ENCODE measurements at places on chromosomes 7 and 10. TPM values are rescaled to one million over a fixed set of nuclear protein-coding genes. Genes with fewer than 3 reads are reported as not detected.

SLC26A5 gene
- polyA plus RNA-seq, result 0.09 TPM

ADRA2A gene
- 2.7 TPM for polyA plus RNA-seq

PLEKHA8 gene
- polyA plus RNA-seq, result 16.8 TPM

CABCOCO1 gene
- polyA plus RNA-seq, result 1.9 TPM

- no peak for DNase-seq
These were observed 315.9 kb upstream of the ETV1 start for GRCh38 chr7:14305233-14305866.

- no peak for DNase-seq
These were observed 23.8 kb downstream of the TMEM196 start for GRCh38 chr7:19749658-19750057.

DNA sequence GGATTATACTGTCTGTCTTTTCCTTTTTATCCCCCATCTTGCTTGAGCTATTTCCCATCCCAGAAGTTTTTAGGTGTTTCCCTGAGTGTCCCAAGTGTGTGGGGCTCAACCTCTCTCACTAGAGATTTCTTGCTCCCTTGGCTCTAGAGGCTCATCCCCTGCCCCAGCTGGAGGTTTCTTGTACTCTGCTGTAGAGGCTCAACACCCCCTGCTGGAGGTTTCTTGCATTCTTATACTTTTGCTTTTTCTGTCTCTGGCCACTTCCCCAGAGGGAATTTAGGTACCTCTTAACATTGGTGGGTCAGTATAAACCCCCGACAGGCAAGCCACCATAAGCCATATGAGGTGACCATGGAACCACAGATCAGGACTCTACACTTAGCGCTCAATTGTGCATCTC, 114.2 kb upstream of the FAM3C start:
- no peak for DNase-seq

DNA sequence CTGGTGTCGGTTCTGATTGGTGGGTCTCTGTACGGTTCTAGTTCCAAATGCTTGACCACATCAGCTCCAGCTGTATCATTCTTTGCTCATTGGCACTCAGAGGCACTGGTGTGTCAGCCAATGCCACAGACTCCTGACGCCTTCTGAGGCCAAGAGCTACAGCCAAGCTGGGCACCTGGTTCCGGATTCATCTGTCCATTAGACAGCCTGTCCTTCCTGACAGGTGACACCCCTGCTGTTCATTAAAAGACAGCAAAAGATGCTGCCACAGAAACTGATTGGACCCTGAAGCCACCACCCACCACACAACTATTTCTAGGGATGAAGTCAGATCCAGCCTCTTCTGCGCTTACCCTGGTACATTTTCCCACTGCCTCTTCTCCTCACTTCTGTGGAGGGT, 35.6 kb downstream of the COL13A1 start:
- DNase-seq, result no peak

GRCh38 chr7:44293561-44294324, 31.7 kb downstream of the CAMK2B start:
- no peak for DNase-seq

Data from renal pelvis (tissue), 12 donors.